ENCODE measurements at places on chromosomes 1 and 21.

- DNase-seq = no peak
Observed at GRCh38 chr1:240496941-240497340, 115.0 kb downstream of the GREM2 start.

GRCh38 chr1:15680561-15681348 lies 3.4 kb upstream of the PLEKHM2 start:
- DNase-seq = no peak

DNA sequence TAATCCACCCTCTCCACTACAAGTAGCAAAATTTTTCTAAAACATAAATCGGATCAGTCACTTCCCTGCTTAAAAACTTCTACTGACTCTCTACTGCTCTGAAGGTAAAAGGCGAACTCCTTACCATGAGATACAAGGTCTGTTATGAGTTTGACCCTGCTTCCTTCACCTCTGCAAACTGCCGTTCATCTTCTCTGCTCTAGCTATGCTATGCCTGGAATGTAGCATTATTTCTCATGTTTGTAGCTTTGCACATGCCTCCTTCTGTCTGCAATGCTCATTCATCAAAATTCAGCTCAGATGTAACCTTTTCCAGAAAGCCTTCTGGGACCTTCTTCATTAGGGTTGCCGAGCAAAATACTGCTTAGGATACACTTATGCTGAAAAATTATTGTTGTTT lies 30.8 kb downstream of the RPL5 start:
- no peak for DNase-seq

DNA sequence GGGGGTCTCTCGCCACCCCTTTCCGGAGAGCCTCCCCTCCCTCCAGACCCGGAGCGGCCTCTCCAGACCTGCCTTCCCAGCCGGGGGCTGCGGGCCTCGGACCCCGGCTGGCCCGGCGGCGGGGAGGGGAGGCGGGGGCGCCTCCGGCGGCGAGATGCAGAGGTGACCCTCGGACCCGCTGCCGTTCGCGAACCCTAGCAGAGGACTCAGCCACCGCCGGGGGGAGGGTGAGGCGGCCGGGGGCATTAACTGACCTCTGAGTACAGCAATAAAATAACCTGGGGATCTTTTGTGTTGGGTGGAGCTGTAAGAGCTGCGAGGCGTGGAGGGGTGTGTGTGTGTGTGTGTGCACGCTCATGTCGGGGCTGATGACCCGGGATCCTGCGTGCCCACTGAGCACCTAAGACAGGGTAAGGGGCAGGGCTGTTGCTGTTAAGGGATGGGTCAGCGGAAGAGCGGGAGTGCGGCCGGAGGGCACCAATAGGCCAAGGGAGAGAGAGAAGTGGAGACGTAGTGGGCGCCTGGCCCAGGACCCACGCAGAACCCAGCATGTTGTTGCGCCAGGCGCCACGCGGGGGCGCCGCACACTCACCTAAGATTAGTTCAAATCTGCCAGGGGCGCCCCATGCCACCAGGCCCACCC lies 6.3 kb downstream of the HAPLN2 start:
- DNase-seq = peak; percentile 66

GRCh38 chr1:9438431-9439073 lies 100.7 kb upstream of the SLC25A33 start:
- DNase-seq = peak; percentile 42

DNA sequence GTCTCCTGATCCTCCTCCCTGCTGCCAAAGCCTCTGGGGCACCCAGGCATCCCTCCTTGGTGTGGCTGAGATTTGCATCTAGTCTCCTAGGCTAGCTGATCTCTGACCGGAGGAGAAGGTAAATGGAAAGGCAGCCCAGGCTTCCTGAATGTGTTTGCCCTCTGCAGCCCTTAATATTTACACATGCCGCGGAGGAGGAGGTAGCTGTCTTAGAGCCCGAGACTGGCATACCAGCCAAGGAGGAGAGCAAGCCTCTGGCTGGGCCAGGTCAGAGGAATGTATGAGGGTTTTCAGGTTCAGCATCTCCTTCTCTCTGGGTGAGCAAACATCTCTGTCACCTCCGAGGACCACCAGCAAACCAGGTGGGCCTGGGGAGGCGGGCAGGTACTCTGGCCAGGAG lies 86.0 kb upstream of the GRIK3 start:
- no peak for DNase-seq

- DNase-seq = peak; percentile 41
Observed at GRCh38 chr21:46203203-46203600, 18.9 kb upstream of the SPATC1L start.

GRCh38 chr1:212922016-212922415 lies 28.3 kb upstream of the VASH2 start:
- DNase-seq = no peak

DNA sequence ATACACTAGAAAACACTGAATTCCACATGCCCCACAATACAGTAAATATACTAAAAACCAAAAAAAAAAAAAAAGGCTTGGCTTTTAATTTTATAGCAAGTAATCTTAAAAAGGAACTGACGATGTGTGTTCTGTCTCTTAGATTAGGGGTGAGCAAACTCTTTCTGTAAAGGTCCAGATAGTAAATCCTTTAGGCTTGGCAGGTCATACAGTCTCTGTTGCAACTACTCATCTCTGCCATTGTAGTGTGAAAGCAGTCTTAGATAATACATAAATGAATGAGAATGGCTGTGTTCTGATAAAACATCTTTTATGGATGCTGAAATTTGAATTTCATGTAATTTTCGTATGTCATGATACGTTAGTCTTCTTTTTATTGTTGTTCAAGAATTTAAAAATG lies 150.2 kb downstream of the SLC30A10 start:
- no peak for DNase-seq

DNA sequence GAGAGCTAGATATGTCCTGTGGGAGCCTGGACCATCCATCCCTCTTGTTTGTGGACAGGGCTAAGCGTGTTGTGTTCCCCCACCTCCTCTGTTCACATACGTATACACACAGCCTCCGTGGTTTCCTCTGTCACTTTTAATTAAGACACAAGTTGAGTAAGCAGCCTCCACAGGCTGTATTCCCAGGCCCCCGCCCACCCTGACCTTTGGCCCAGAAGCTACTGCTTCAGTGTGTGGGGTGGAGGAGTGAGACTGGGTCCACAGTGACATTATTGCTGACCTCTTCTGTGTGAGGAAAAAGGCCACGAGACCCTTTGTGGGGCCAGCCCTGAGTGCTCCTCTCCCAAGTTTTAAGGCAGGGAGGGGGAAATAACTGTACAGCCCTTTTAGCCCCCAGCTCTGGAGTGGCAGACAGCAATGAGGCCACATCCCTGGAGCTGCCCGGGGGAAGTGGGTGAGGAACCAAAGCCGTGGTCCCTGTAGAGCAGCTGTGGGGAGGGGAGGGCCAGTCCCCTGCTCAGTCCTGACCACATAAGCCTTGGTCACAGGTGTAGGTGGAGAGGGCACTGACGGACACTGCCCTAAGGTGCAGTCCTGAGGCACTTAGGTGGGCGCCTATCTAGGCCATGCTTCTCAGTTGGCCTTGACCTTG lies 4.4 kb downstream of the ELOVL1 start:
- no peak for DNase-seq

GRCh38 chr1:8104278-8105236 lies 78.4 kb upstream of the ERRFI1 start:
- DNase-seq = no peak

GRCh38 chr21:44874497-44875315 lies 1.2 kb upstream of the PTTG1IP start:
- peak; percentile 78 for DNase-seq

- DNase-seq = no peak
Observed at GRCh38 chr1:2172012-2172411, 22.6 kb downstream of the FAAP20 start.

DNA sequence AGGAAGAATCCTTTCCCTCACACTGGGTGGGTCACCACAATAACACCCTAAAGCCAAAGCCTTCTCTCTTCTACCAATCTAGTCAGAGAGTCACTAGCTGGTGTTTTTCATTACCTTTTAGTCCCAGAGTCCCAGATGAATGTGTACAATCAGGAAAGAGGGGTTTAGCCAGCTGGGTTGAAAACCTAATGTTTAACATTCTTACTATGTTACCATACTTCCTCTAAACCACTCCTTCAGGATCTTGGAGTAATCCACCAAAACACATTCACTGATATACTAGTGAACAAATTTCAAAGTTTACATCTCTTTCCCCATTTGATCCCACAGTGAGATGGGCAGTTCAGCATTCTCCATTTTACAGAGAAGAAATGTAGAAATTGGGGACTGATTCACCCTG lies 9.7 kb downstream of the LPAR3 start:
- DNase-seq = no peak

DNA sequence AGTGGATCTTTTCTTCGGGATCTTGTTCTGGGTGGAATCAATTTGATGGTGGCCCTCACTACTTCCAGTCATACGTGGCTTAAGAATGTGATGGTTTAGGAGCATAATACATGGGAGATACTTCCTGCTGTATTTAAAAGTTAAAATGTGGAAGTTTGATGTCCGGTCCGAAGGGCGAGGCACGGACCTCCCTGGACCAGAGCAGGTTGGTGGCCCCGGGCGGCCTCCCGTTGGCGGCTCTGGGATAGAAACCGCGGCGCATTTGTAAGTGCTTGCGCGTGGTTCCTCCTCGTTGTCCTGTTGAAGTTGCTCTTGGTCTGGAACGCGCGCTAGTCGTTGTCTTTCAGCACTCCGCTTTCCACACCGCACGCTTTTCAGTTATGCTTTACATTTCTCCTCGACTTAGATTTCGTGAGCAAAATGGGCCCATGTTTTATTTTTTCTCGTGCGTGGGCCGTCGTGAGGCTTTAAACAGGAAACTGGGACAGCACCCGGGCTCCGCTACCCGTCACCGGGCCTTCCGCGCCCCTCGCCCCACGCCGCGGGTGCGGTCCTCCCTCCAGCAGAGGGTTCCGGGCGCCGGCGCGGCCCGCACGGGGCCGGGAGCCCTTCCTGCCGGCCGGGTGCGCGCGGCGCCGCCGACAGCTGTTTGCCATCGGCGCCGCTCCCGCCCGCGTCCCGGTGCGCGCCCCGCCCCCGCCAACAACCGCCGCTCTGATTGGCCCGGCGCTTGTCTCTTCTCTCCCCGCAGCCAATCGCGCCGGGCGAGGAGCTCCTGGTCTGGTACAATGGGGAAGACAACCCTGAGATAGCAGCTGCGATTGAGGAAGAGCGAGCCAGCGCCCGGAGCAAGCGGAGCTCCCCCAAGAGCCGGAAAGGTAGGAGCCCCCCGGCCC lies 48.9 kb downstream of the PRDM2 start:
- DNase-seq = peak; percentile 100

GRCh38 chr1:110455151-110455550 lies 4.2 kb downstream of the PROK1 start:
- no peak for DNase-seq

DNA sequence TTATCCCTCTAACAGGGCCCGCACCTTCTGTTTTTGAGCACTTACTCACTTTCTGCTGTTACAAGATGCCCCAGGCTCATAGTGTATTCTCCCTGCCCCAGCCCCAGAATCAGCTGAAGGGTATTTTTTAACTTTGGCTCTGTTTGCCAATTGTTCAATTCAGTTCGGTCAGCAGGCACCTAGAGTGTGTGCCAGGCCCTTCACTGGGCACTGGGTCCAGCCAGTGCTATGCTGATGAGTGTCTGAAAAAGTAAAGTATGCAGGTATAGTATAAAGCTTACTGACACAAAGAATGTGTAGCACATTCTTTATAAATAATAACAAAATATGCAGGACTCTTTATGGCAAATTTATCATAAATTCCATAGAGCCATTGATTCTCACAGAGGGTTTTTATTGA lies 35.0 kb downstream of the FHAD1 start:
- no peak for DNase-seq
